Activated naive CD8-positive, alpha-beta T cell treated with anti-CD3 and anti-CD28 coated beads, Interleukin-2, amount 50 U/mL, for 16 hours (primary cell): ENCODE measurements at places on chromosomes 11 and 22.

GRCh38 chr11:32606220-32606619 lies 22.6 kb downstream of the EIF3M start:
- no peak for DNase-seq

DNA sequence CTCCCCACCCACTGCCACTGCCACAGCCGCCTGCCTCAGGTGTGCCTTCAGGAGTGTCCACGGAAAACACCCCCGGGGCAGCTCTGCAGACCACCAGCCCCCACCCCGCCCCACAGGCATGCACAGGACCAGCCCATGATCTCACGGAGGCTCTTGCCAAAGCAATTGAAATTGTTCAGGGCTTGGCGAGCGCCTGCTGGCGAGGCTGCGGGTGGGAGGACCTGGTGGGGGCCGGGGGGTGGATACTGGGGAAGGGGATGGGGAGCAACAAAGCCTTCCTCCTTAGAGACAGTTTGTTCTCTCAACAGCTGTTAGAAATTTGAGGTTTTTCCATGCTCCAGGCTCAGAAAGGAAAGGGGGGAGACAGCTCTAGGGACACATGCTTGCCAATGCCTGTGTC lies 274.7 kb downstream of the MN1 start:
- DNase-seq, result no peak

DNA sequence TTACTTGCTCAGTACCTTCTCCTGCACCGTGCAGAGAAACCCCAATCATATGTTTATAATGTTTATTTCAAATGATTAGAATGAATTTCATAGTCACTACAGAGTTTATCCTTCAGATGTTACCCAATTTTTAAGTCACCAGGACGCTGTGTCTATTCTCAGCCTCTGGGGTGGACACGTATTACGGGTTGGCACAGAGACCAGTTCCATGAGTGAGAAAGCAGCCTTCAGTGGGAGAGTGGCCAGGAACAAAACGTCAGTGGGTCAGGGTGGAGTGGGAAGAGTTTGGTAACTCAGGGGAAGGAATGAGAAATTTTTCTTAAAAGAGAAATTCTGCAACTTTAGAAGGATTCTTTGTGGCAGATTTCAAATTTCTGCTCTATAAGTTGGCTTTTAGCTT lies 77.1 kb upstream of the MTMR2 start:
- DNase-seq, result no peak

- no peak for DNase-seq
These were observed 17.9 kb upstream of the ADA2 start for GRCh38 chr22:17237038-17237668.

GRCh38 chr11:105696000-105696399 lies 86.1 kb downstream of the GRIA4 start:
- DNase-seq, result no peak

DNA sequence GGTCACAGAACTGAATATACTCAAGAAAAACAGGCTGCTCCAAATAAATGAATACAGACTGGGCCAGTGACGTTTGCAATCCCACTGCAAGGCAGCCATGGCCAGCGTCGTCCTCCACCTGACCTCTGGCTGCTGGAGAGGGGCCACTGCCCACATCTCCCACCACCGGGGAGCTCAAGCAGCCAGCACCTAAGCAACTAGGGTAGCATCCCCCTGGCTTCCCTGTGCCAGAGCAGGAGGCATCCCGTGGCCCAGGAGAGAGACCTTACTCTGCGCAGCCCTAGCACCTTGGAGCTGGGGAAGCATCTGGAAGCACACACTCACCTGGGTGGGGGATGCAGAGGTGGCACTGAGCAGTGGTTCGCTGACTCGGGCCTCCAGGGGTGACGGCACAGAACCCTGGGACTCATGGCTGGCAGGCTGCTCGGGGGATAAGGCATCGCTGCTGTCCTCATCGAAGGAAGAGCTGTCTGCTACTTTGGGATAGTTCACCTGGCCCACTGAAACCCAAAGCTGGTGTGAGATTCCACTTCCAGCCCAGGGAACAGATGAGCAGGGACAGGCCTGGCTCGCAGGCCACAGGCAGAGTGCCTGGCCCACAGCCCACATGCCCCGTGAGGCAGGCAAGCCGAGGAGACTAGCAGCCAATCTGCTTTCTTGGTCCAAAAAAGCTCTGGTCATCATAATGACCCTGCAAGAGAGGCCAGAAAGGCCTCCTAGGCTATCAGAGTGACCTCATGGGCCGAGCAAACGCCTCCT lies 53.7 kb downstream of the SGSM3 start:
- no peak for DNase-seq
